Kidney tubule cell (primary cell): ENCODE measurements at places on chromosomes 11 and 22.

GRCh38 chr22:43561415-43562178 is 149.8 kb downstream of the MPPED1 start:
- DNase-seq = no peak

GRCh38 chr11:12053606-12054361 is 45.4 kb upstream of the DKK3 start:
- no peak for DNase-seq

- peak; percentile 36 for DNase-seq
Observed at GRCh38 chr11:134863294-134863693, 451.3 kb upstream of the B3GAT1 start.

GRCh38 chr11:104588970-104589369 is 309.3 kb downstream of the CASP12 start:
- no peak for DNase-seq

GRCh38 chr22:47587361-47587760 is 824.9 kb downstream of the TBC1D22A start:
- DNase-seq = no peak

GRCh38 chr11:88164320-88164719 is 10.9 kb downstream of the RAB38 start:
- no peak for DNase-seq

GRCh38 chr11:94785509-94785908 is 17.4 kb downstream of the AMOTL1 start:
- no peak for DNase-seq

DNA sequence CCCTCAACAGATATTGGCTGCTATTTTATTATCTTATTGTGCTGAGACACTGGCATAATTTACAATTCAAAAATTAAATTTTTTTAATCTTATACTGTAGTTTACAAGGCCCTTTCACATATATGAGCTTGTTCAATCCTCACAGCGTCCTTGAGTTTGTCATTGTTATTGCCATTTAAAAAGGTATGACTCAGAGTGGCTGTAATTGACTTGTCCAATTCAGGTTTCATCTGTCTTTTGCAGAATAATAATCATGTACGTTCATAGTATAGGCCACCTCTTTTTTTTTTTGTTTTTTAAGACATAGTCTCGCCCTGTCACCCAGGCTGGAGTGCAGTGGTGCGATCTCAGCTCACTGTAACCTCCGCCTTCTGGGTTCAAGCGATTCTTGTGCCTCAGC is 11.5 kb downstream of the PTPRJ start:
- DNase-seq = peak; percentile 42

DNA sequence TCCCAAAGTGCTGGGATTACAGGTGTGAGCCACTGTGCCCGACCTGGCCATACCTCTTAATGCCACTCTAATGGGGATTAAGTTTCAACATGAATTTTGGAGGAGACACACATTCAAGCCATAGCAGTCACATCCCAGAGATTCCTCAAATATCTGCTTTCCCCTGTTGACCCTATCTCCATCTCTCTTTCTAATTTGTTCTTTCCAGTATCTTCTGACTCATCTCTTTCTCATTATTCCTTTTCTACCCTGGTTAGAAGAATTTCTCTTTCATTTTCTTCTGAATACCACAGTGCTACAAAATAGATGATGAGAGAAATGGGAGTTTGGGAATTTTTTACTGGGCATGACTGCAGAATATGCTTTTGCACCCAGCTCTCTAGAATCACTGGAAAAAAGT is 5.1 kb downstream of the OR10V1 start:
- DNase-seq = peak; percentile 22
